ENCODE measurements at places on chromosomes 3 and 15.

DNA sequence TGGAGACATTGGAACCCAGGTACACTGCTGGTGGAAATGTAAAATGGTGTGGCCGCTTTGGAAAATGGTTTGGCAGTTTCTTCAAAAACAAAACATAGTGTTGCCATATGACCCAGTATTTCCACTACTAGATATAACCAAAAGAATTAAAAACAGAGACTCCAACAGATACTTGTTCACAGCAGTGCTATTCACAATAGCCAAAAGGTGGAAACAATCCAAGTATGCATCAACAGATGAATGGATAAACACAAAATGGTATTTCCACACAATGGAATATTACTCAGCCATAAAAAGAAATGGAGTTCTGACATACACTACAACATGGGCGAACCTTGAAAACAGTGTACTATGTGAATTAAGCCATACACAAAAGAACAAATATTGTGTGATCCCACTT, 59.4 kb upstream of the TIMP4 start:
- no peak for DNase-seq

DNA sequence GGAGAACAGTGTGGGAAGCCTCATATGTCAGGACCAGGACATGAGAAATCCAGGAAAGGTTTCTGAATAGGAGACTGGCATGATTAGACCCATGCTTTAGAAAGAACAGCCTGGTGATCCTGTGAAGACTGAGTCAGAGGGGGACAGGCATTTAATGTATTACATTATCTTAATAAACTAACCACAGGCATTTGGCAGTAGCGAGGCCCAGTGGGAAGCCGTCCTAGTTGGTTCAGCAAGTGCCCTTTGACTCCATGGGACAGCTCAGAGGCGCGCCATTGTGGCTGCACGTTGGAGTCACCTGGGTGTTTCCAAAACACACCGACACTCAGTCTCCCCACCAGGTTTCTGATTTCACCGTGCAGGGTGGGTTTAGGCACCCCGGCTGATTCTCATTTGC, 90.5 kb upstream of the DGKG start:
- no peak for DNase-seq

DNA sequence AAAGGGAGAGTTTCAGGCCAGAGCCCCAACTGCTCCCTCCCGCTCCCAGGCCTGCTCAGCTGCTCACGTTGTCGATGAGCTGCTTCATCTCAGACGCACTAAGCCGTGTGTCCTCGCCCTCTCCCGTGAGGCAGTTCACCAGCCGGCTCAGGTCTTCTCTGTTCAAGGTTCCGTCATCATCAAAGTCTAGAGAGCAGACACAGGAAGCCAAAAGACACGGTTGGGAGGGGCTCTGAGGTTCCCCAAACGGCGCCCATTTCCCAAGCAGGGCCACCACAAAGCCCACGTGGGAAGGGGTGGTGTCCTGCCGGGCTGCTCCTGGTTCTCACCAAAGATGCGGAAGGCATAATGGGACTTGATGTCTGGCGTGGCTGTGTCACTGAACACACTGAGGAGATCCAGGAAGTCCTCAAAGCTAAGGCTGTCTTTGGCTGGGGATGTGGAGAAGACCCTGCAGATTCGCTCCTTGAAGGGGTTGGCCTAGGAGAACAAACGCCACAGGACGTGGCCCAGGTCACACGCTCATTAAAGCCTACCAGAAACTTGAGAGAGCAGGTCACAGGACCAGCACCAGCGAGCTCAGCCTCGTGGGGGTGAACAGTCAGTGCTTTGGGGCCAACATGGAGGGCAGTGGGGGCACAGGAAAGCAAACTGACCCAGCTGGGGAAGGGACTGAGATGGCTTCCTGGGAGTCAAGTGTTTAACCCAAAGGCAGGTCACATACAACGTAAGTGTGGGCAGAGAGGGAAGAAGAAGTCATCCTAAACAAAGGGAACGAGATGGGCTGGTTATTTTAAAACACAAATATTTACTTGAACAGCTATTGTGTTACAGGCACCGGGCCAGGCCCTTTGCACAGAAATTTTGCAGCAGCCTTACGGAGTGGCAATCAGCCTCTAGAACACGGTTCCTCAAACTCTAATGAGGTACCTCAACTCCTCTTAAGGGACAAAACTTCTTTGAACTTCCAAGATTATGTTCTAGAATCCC, 2.4 kb downstream of the CIB1 start:
- no peak for DNase-seq

- DNase-seq: no peak
Observed at GRCh38 chr3:124841517-124841916, 45.6 kb downstream of the ITGB5 start.

- DNase-seq: no peak
Observed at GRCh38 chr3:14775563-14775962, 43.2 kb upstream of the FGD5 start.

DNA sequence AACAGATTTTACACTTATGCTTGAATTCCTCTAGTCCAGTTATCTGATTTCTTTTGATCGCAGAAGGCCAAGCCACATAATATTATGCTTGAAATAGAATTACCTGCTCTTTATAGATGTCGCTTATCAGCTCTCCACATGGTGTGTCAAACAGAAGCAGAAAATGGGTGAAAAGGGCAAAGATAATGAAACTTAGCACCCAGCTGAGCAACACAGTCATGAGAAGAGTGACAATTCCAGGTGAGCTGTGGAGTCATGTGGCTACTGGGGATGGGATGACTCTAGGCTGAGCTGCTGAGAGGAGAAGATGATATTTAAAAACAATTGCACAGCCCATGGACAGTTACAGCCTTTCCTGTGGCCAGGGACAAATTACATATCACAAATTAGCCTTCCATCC, 398.7 kb upstream of the PDZRN3 start:
- no peak for DNase-seq

GRCh38 chr3:46957092-46957820, 19.3 kb downstream of the CCDC12 start:
- no peak for DNase-seq

- DNase-seq: no peak
Observed at GRCh38 chr3:195133013-195133412, 137.9 kb downstream of the XXYLT1 start.

GRCh38 chr15:73617301-73617831, 15.8 kb downstream of the NPTN start:
- no peak for DNase-seq

GRCh38 chr3:127222664-127223063, 29.7 kb downstream of the PRR23E start:
- DNase-seq: no peak

DNA sequence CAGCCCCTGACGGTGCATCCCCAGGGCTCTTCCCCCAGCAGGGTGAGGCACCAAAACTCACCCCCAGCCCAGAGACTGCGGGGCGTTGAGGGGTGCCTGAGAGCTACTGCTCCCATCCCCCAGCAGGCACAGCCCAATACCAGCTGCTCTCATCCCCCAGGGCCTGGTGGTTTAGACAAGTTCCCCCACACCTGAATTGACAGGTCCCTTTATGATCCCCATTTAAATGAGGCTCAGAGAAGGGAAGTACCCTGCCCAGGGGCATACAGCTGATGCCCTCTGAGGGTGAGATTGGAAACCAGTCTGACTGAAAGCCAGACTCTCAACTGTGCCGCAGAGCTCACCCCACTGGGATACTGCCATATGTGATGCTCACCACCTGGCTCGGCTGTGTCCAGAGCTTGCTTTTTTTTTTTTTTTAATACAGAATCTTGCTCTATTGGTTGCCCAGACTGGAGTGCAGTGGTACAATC, 20.1 kb downstream of the DUSP7 start:
- no peak for DNase-seq

- DNase-seq: no peak
Observed at GRCh38 chr15:49370782-49371181, 52.3 kb upstream of the FGF7 start.

GRCh38 chr3:99896482-99896881, 78.8 kb downstream of the CMSS1 start:
- DNase-seq: no peak

DNA sequence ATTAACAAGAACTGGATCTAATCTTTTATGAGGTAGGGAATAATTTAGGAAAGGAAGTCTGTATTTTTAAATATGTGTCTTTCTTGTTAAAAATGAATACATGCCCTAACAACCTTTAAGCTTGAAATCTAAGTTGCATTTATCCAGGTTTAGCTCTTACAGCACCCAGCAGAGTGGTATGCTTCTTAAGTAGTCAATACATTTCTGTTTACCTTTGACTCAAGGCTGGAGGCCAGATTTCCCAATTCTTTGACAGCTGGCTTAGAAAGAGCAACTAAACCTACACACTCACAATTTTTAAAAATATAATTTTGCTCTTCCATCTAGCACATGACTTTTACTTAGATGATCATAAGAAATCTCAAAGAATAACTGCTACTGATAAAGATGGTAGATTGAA, 148.9 kb downstream of the DPH6 start:
- no peak for DNase-seq

- DNase-seq: no peak
Observed at GRCh38 chr15:89928421-89928820, 15.7 kb upstream of the ARPIN start.

GRCh38 chr3:194001-194400, 2.6 kb upstream of the CHL1 start:
- no peak for DNase-seq

GRCh38 chr15:41194444-41194843, 36.1 kb downstream of the EXD1 start:
- no peak for DNase-seq

- DNase-seq: no peak
Observed at GRCh38 chr3:17625133-17625532, 117.3 kb downstream of the TBC1D5 start.

GRCh38 chr15:23687143-23687470, at the start of gene NDN:
TSS of gene NDN (minus strand) at chr15:23687305. CDS start at chr15:23687217, 88 bp downstream.
- no peak for DNase-seq

DNA sequence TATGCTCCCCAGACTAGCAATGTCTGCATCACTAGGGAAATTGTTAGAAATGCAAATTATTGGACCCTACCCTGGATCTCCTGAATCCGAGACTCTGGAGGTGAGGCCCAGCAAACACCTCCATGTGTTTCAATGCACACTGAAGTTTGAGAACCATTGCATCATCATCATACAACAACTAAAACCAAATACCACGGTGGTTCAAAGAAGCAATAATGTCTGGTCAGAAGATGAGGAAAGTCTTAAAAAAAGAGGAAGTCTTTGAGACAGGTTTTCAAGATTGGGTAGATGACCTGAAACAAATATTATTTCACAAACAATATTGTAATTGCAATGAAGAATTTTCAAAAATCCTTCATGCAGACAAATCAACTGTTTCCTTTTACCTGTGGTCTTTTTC, 60.3 kb upstream of the TRA2B start:
- DNase-seq: no peak

DNA sequence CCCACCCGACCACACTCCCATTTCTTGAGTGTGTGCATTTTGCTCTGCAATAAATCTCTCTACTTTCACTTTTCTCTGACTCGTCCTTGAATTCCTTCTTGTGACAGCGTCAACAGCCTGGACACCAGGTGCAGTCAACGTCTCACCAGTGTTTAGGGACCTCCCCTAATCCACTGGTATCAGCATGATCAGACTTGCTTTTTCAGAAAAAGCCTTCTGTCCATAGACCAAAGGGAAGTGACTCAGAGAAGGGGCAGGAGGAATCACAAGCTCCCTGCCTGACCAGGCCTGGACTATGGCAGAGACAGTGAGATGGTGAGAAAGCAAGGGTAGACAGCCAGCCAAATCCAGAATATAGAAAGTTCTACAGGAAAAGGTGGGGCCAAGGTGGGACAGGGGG, 15.5 kb downstream of the CCR5 start:
- no peak for DNase-seq

GRCh38 chr3:64387688-64388087, 162.4 kb upstream of the PRICKLE2 start:
- DNase-seq: no peak

DNA sequence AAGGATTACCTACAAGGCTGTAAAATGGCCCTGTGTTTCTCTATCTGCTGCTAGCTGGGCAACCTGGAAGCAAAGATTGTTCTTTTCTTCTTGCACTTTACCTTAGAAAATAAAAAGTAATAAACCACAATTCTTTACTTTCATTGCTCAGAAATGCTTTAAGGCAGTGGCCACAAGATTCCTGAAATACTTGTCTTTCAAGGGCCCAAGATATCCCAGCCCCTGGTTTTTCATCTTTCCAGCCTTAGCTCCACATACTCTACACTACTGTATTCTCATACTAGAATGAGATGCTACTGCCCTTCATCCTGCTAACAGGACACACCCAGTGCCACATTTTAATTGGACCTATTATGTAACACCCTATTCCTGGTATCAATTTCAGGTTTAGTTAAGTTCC, 78.9 kb downstream of the GTF2E1 start:
- DNase-seq: no peak

GRCh38 chr3:8200996-8201395, 300.6 kb upstream of the LMCD1 start:
- DNase-seq: no peak

DNA sequence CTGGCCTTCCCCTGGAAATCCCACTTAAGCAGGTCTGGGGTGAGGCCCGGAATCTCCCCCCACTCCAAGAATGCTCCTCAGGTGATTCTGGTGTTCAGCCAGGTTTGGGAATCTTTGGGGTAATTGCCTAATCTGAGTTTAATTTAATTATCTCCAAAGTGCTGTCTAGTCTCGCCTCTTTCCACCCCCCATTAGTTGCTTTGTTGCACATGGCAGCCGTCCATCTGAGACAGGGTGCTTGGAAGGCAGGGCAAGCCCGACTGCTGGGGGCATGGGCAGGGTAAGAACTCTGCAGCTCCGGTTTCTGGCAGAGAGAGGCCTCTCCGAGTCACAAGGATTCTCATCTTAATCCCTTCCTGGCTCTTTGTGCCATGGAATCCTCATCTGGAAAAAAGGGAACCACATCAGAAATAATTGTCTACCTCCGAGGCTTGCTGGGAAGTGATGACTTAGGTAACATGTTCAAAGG, 15.0 kb downstream of the IL17RD start:
- no peak for DNase-seq

GRCh38 chr3:125042725-125043406, 12.9 kb downstream of the HEG1 start:
- DNase-seq: no peak

DNA sequence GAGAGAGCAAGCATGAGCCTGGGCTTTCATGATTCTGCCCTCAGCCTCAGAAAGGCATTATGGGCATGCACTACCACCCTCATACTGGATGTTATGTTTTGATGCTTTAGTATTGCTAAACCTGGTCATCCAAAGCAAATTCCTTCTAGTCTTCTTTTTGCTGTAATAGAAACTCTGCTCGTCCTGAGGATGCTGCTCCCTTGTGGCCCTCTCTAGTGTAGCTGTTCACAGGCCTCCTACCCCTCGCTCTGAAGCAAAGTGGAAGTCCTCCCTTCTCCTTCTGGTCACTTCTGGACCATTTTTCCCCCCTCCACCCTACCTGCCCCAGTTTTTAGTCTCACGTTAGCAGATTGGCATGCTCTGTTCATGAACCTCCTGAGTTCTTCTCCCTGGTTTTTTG, 22.9 kb upstream of the CCNL1 start:
- no peak for DNase-seq

GRCh38 chr3:58866079-58866478, 183.7 kb downstream of the CFAP20DC start:
- no peak for DNase-seq
